DMS79 treated with DMSO at 0.1 percent for 48 hours (cell line): ENCODE measurements at places on chromosomes 4 and X.

DNA sequence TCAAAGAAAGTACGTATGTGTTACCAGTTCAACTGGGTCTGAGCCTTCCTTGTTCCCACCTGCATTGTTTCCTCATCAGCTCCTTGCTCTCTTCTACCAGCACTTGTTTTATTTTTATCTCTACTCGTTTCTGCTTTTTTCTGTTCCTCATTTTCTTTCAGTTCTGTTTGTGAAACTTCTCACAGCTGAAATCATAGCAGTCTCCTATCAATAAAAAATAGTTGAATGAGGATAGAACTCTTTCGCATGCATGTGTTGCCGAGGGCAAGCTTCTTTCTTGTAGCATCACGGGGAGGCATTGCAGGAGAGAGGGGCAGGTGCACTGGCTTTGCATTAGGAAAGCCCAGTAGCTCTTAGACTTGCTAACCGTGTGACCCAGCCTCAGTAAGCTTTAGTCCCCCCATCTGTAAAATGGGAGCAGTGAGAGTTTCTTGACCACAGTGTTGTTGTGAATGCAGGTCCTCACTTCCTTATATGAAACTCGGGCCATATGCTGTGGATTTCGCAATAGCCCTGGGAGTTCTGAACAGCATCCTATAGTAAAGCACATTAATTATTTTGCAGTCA, 24.7 kb downstream of the OFD1 start:
- no peak for DNase-seq

DNA sequence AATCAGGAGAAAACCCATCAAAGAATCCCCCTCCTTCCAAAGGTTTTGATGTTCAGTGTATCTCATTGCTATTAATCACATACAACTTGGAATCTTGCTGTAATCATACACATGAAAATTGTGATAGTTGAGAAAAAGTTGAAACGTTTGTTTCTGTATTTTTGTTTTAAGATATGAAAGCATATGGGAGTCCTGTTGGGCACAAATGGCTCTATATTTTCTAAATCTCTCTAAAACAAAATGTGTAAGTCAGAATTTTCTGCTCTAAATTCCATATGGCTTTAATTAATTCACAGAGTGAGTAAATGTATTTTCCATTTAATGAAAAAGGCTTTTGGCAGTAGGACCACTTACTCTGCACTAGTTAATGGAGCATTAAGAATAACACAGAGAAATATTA, 140.2 kb downstream of the MOSPD2 start:
- DNase-seq, result no peak

DNA sequence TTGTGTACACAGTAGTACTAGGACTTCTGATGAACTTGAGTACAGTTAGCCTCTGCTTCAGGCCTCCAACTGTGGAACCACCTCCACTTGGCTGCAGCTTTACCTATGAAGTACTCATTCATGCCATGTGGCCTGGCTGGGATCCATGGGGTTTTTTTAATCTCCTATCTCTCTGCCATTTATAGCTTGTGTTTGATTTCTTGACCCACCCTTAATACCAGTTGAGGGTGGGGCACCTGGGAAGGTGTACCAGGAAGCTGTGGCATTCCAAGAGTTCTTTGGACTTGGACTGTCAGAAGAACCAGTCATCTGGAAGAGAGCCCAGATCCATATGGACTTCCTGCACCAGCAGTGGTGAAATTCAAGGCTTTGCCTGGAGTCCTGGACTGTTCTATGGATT, 230.1 kb downstream of the SHROOM3 start:
- no peak for DNase-seq

DNA sequence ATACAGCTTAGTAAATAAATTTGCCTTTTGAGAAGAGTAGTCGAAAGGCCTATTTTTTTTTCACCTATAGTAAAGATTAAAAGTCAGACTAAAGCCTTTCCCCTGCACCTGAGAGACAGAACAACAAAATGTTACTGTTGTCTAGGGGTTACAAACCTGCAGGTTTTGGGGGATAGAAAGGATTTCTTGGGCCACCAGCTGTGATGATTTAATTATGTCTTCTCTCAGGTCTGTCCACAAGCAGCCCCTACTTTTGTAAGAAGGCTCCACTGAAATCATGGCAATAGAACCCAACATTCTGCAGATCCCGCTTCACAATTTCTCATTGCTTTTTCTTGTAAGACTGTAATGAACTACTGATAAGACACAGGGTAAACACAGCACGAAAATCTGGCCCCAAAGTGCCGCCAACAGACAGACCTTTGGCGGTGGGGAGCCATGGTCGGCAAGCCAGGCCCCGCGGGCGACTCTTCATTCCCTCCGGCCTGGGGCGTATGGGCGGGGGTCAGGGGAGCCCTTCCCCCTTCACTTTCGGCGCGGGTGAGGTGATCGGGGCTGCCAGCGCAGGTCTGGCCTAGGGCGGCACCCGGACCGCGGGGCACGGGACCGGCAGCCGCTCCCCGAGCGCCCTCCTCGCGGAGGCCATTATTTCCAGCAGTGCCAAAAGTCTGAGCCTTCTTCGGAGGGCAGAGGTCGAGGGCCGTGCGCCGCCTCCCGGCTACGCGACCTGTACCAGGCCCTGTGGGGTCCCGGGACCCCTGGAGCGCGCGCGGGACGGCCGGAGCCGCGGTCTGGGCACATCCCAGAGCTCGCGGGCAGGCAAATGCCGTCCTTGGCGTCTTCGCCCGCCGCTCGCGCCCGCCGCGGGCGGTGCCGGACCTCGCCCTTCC, 812 bp upstream of the KDM6A start:
- DNase-seq, result no peak

DNA sequence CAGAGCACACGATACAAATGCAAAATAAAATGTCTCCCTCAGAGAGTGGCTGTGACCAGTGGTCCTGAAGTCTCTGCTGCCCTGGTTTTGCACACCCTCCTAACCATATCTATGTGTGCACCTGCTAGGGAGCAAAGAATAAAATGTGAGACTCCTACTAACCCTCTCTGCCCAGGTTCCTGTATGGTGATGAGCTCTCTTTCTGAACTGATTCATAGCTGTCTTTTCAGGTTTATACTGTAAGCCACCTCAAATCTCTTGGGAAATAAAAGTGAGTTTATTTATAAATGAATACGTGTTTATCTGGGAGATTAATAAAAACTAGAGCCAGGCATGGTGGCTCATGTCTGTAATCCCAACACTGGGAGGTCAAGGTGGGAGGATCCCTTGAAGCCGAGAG, 126.0 kb upstream of the RBPJ start:
- DNase-seq, result no peak

- DNase-seq, result no peak
These were observed 45.9 kb downstream of the FREM3 start for GRCh38 chr4:143654571-143654970.

GRCh38 chr4:42172921-42173320, 20.5 kb upstream of the BEND4 start:
- no peak for DNase-seq

DNA sequence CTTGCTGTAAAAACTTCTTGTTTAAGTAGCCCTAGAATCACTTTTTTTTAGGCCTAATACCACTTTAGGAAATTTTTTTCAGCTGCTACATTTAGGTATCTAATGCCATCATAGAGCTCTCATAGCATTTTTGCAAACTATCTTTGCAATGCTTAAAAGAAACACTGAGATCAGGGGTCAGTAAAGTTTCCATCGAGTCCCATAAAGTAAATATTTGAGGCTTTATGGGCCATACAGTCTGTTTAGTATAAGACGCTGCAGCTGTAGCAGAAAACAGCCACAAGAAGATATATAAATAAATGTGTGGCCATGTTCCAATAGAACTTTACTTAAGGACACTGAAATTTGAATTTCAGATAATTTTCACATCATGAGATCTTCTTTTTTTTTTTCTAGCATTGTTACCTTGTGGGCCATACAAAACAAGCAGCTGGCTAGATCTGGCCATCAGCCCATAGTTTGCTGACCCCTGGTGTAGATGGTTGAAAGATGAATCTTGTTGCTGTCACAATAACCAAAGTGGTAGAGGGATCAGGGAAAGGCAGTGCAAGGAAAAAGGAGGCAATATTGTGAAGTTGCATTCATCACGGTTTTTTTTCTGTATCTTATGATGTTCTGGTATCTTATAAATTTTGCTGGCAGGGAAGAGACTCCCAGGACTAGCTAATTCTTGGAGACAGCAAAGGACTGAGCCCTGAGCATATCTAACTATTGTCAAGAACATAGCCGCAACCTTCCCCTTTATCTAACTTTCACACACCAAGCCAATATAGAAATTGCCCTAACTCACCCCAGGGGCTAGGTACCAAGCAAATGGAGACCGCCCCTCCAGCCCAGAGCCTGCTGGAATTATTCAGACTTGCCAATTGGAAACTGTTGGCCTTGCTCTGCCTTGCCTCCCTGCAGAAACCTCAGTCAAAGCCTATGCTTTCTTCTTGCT, 46.6 kb downstream of the RASGEF1B start:
- DNase-seq, result no peak

DNA sequence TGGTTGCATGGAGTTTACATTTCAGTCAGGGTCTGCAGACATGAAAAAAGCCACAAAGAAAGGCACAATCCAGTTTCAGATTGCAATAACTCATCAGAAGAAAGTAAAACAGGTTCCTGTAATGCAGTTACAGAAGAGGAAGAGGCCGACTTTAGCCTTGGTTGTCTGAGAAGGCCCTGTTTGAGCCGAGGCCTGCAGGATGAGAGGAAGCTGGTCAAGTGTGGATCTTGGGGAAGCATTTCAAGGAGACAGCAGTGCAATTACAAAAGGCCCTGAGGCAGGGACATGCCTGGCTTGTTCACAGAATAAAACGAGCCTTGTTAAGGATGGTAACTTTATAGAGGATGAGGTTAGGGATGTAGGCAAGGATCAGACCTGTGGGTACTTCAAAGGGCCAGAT, 62.4 kb downstream of the AFF2 start:
- no peak for DNase-seq

- DNase-seq, result no peak
These were observed 33.9 kb upstream of the MAPK10 start for GRCh38 chr4:86393749-86394148.

DNA sequence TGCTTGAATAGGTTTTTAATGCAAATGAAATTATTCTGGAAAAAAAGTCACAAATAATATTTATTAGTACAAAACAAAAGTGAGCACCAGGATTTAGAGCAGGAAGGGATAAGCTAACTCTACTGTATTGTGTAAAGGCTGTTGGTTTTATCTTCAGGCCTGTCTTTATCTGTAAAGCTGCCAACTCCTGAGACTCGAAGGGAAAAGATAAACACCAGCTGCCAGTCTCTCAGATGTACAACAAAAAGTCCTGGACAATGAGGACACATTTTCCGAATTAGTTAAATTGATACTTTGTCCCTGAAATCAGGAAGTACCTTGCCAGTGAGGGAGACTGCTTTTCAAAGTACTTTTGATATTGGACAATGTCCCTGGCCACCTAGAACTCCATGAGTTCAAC, 8.8 kb downstream of the DDX60 start:
- DNase-seq, result no peak

GRCh38 chr4:53805291-53805690, 214.0 kb upstream of the LNX1 start:
- no peak for DNase-seq

- no peak for DNase-seq
These were observed 60.2 kb downstream of the BANK1 start for GRCh38 chr4:101850698-101851097.

DNA sequence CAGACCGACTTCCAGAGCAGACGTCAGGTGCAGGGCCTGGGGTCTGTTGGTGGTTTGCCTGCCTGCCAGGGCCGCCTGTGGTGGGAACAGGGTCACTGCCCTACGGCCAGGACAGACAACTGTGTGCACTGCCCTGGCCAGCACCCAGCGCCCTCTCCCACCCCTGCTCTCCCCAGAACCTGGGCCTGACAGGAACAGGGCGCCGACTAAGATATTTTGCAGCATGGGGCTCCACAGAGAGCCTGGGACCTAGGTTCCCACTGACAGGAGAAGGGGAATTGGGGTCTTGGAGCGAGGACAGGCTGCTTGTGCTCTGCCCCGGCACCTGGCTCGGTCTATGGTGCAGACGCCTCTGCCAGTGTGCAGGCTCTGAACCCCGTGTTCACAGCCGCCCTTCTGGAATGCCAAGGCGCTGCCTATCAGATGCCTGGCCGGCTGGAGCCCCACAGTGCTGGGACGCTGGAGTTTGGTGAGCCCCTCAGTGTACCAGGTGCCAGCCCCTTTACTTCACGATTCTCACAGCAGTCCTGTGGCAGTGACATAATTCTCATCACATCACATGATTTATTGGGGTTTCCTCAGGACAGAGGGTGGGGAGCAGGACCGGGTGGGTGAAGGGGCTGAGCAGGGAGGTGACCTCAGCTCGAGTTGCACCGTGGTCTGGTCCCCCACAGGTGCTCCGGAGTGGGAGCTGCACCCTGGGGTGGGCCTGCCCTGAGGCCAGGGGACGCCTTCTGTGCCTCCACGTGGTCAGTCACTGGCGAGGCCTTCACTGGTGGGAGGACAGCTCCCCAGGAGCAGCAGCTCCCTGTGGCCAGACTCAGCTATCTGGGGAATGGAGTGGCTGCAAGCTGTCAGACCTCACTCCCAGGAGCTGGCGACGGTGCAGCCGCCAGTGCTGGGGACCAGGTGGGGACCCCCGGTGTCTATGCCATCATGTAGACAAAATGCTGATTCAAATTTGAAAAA, 113.8 kb upstream of the LRPAP1 start:
- no peak for DNase-seq

DNA sequence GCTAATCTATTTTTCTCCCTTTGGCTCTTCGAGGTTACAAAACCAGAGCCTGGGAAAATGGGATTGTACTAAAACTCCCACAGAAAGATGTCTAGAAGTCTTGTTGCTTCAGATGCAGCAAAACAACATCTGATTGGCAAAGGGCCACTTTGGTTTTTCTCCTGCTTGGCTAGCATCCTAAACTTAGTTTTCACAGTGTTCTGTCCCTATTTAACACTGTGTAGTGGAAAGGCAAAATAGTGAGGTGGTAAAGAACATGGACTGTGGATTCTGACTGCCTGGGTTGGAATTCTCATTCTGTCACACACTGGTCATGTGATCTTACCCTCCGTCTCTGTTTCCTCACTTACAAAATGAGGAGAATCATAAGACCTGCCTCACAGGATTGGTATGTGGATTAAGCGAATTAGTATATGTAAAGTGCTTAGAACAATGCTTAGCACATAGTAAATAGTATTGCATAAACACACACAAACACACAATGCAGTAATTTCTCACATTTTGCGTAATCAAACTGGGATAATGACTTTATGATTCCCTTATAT, 23.5 kb downstream of the TIGD2 start:
- no peak for DNase-seq

DNA sequence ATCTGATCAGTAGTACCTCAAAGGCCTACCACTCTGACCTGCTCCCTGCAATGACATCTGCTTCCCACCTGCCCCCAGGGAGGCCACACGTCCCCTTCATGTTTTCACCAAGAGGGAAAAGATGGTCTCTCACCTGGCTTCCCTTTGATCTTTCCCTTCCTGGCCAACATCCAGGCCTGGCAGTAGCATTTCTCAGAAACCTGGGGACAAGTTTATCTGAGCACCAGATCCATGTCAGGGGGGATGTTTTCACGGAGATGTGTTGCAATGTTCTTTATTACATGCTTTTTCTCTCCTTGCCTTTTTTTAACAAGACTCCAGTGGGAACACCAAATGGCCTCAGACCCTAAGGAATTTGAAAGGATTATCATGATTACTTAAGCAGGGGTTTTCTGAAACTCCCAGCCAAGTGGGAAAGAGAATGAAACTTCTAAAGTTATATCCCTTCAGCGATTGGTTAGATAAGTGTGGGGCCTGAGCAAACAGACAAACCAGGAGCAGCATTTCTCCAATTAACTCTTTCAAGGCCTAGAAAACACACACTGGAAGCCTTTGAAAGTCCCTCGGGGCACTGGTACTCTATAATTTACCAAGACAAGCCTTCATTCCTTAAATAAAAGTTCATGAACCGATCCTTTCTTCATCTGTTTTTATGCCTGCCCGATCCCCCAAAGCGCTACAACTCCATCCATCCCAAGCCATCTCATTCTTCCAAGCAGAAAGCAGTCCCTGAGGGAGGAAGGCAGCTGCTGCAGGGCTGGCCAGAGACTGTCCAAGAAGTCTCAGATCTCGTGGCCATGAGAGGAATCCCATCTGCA, 94.1 kb downstream of the BCOR start:
- DNase-seq, result no peak
